NCI-H2029 treated with DMSO at 0.1 percent for 48 hours (cell line): ENCODE measurements at places on chromosomes 5 and 9.

DNA sequence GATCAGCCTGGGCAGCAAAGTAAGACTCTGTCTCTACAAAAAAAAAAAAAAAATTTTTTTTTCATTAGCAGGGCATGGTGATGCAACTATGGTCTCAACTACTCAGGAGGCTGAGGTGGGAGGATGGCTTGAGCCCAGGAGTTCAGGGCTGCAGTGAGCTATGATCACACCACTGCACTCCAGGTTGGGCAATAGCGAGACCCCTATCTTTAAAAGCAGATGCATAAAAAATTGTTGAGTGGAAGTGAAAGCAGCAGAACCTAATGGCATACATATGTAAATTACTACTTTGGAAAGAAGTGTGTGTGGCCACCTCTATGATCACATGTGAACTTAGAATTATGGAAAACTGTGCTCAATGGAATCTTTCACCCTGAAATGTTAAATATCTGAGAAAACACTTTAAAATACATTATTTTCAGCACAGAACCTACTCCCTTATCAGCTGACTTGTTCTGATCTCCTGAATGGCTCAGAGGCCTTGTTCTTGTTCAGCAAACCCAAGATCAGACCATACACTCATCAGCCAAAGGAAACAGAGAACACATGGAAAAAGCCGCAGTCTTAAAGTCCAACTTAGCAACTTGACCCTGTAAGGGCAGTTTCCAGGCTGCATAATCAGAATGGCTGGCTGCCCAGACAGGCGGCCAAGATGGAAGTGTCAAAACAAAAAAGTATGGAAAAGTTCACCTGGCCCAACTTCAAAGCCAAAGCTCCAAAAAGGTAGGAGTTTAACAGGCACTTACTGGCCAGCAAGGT lies 56.5 kb downstream of the SIL1 start:
- DNase-seq = no peak

GRCh38 chr5:168658394-168658793 lies 79.2 kb upstream of the PANK3 start:
- no peak for DNase-seq

GRCh38 chr9:76352026-76352620 lies 42.1 kb downstream of the RFK start:
- DNase-seq = no peak

GRCh38 chr9:27088981-27089380 lies 20.0 kb upstream of the TEK start:
- no peak for DNase-seq

GRCh38 chr9:112396416-112396815 lies 16.5 kb downstream of the HSDL2 start:
- no peak for DNase-seq

DNA sequence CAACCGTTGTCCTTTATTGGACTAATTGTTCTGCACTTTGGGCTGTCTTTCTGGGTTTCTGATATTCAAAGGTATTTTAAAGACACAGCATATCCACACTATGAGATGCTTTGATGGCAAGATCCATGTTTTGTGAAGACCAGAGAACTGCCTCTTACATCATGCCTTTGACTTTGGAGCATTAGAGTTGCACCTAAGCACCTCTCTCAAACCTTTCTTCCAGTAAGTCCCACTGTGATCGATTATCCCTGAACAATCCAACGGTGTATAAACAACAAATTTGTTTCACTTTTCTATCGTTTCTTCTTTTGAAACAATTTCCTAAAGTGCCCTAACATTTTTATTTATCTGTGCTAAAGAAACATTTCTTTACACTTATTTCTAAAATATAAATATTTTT lies 144.4 kb downstream of the KCTD16 start:
- peak; percentile 68 for DNase-seq

- DNase-seq = no peak
These were observed 20.3 kb upstream of the FLT4 start for GRCh38 chr5:180669661-180670060.

- DNase-seq = no peak
These were observed 33.5 kb downstream of the SHC3 start for GRCh38 chr9:89145097-89145496.
